GM04503 (cell line): ENCODE measurements at places on chromosomes 2 and 18.
A peak's percentile ranks its signal among the peaks of the same experiment; 100 is the strongest.

DNA sequence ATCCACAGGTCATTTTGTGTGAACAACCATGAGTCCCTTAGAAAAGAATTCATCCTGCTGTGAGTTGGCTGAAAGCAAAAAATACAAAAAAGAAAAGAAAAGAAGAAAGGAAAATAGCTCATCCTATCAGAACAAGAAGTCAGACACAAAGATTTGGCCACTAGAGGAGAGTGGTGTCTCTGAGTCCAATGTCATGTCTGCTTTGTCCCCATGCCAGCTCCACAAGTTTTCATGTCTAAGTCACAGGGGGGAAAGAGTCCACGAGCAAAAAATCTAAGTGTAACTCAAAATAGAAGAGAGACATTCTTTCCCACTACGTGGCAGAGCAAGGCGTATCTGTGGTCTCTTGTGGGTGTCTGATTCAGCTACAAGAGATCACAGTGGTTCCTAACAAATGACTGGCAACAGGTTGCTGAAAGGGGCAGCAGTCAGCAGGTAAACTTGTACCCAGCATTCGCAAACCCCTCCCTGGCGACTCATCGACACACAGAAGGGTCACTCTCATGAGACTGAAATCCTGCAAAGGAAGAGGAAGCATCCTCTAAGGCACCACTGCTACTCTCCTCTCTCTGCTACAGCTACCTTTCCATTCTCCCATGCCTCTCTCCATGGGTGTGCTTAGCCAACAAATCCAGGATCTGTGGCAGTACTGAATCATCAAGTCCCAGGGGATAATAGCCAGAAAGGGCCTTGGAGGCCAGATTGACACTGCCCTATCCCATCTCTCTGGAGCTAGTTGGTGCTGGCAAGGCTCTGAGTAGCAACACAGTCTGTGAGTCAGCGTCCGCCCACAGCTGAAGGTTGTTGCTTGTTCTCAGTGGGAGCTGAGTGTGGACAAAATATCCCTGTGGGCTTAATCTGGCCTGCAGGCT, 123.0 kb upstream of the SLC39A10 start:
- peak; percentile 83 for DNase-seq

DNA sequence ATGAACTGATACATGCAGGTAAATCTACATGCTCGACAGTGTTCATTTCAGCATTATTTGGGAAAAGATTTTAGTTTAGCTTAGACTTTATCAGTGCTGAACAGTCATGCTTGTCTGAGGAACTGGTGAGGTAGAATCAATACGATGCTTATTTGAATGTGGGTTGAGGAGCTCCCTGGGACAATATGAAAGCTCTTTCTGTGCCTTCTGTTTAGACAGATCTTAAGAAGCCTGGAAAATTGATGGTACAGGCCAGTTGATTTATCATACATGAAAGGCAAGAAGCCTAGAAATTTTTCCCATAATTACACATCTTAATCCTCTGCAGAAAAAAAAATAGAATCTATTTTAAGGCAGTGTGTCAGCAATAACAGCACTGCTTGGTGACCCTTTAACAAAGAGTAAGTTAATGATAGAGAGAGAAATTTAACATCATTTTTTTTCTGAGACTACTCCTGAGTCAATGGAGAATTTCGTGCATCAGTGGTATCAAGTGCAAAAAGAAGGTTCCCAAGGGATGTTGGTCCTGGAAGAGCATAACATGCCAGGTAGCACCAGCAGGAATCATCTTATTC, 252.2 kb upstream of the CDH20 start:
- DNase-seq, result no peak

DNA sequence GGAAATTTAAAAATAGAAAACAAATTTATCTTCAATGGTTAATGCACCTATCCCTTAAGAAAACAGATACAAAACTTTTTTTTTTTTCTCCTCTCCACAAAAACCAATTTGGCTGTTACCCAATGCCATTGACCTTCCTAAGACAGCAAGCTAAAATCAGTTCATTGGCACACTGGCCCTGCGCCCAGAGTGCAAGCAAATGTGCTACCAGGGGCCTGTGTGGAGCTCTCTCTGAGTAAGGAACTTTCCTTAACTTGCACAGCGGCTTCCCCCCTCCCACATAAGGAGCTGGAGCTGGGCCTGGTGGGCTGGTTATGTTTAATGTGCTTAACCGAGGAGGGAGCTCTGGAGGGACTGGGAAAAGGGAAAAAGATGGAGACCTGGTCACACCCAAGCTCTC, 17.6 kb upstream of the POU3F3 start:
- DNase-seq, result no peak

- DNase-seq, result no peak
Observed at GRCh38 chr2:75523313-75524275, 37.1 kb downstream of the EVA1A start.

DNA sequence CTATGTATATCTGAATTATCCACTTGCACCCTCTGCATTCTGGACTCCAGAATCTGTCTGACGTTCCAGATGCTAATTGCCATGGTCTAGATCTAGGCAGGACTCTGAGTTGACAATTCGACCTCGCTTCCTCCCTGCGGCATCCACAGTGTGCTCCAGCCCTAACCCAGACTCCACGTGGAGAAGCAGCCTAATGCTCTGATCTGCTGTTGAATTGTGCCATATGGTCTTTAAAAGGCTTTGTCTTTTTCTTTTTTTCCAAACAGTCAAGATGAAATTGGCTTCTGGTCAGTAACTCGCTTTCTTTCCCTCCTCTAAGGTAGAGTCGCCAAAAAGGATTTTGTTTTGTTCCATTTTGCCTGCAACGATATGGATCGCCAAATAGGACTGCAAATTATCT, 752.6 kb upstream of the ID2 start:
- DNase-seq, result no peak

DNA sequence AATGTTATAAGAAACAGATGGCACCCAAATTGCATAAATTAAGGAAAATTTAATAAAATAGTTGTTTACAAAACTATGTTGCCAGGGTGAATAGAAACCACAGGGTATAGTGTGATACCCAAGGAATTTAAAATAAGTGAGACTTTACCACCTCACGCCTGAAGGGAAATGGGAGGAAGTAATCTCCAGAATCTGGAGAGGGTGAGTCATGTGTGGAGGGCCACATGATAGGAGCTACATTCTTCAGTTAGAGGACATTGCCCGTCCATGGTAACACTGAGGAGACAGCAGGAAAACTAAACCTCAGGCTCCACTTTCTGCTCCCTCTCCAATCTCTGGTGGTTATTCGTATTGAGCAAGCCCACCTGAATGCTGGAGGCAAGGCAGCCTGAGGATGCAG, 97.2 kb upstream of the NXPH2 start:
- DNase-seq, result no peak

DNA sequence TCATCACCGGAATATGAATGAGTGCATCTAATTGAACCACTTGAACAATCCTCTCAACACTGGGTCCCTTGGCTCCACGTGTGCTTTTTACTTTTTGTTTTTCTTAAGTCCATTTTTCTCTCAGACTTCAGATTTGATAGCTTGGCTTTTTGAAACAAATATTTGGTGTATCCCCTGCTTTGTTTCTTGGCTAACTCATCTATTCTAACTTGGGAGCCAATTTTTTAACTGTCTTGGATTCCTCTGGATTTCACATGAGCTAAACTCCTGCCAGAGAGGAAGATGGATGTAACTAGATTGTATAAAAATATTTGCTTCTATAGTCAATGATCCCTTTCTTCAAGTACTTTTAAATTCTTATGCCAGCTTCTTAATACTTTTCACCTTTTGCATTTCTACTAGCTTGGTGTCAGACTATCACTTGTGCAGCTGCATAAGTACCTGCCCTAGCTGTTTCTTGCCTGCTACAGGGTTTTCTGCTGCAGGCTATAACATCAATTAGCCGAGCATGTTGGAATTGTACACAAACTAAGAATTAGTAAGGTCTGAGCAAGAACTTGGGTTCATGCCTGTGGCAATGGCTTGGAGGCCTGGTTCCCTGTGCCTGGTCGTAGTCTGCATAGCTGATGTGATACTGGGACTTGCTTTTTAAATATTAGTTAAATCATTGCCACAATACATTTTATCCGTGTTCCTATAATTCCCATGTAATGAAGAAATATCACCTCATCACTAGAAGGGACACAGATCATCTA, 281.5 kb downstream of the EN1 start:
- DNase-seq, result no peak

GRCh38 chr2:187526792-187527191, 27.4 kb downstream of the TFPI start:
- no peak for DNase-seq

DNA sequence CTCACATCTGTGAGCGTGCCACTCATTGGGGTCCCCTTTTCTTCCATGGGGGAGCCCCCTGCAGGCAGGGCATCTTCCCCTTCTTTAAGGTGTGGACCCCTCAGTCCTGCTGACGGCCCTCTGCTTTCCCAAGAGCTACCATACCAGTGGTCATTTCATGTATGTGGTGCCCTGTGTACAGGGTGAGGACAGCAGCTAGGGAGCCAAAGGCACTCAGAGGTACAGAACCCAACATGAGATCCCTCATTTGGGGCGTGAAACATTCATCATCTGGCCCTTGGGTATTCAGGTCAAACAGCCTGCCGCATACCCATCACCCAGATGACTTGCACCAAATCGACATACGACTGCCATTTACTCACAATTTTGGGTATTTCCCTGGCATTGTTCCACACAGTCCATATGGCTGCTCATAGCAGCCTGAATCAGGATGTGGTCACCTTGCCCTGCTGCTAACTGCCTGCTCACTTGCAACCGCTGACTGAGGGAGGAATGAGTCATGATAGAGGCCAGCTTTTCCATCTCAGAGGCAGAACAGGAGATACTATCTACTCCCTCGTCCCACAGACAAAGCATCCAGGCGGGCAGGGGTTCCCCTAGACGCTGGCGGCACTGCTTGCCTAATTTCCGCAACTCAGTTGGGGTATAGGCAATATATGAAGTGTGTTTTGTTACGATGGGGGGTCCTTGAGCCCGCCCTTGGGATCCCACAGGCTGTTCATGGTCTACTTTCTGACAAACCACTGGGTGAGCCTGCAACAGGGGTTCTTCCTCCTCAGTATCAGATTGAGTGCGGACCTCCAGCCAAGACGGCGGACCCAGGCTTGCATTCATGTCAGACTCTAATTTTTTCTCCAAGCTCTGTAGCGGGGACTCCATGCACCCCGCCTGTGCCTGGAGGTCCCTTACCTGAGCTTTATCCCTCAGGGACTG, 228.6 kb downstream of the SATB2 start:
- DNase-seq, result peak; percentile 83

GRCh38 chr2:105447476-105447875, 48.6 kb upstream of the FHL2 start:
- no peak for DNase-seq

DNA sequence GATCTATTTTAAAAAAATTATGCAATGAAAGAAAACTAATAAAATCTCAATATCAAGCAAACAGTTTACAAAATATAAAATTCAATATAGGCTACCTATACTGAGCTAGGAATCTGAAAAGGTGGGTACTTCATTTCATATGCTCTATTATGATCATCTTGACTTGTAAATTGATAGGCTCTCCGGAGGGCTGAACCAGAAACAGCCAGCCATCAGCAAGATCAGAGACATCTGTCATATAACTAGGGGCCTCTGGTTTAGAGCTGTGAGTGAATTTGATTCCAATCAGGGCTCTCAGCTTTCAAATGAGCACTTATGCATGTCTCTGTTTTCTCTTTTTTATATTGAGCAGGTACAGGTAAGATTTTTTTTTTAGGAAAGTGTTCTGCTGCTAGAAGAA, 114.2 kb downstream of the SPHKAP start:
- no peak for DNase-seq

DNA sequence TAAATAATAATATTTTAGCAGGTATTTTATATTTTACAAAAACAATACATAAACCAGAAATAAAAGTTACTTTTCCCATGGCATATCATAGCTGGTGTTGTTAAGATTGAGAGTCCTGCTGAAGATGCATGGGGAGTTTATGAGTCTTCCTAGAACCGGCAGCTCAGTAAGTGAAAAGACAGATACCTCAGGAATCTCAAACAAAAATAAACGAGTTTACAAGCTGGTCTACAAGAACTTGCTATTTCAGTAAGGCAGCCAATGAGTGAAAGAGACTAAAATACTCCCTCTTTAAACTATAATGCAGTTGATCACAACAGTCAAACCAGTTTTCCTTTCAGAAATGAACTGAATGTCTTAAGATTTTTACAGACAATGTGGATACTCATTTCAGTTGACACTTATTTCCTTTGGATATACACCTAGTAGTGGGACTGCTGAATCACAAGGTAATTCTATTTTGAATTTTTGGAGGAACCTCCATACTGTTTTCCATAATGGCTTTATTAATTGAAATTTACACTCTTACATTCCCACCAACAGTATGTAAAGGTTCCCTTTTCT, 8.9 kb downstream of the GAREM1 start:
- DNase-seq, result no peak

GRCh38 chr18:78561757-78562510, 417.7 kb upstream of the SALL3 start:
- no peak for DNase-seq

DNA sequence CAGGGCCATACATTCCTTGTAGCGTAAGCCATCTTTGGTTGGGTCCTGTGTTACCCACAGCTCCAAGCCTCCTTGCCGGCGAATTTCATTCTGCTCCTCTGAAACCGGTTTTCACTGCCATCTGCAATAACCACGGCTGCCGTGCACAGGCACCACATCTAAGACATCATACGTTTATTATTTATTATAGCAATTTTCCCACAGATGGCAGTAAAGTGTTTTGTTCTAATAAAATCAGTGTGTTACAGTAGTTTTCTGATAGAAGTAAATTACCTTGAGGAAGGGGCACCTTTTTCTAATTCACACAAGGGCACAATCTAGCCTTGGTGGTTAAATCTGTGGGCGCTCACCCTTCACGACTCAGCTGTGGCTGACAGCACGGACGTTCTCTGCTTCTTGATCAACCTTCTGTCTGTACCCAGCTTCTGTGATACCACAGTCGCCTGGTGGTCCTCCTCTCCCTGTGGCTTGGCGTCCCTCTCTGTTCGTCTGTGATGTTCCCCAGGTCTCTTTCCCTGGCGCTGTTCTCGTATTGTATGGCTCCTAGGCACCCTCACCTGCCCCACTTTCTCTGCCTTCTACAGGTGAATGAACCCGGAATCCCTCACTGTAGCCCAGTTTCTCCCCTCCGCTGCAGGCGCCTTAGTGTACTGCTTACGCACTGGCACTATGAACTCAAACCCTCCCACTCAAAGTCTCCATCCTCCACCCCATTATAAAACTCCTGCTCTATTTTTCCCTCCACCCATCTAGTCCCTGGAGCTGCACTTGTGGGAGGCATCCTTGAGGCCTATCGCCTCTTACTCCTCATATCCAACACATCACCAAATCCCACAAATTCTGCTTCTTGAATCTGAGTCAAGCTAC, 236.8 kb downstream of the DYSF start:
- no peak for DNase-seq

DNA sequence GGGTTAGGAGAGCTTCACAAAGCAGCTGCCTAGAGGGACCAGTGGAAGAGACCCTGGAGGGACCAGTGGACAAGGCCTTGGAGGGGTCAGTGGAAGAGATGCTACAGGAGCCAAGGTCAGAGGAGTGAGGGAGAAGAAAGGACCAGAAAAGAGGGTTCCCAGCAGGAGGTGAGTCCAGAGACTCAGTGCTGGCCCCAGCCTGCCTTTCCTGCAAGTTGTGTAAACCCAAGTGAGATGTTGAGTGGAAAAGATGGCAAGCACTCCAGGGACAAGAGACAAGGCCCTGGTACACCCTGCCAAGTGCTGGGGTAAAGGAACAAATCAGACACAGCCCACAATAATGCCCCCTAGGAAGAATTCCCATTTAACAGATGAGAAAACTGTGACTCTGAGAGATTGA, 94.4 kb downstream of the TTC32 start:
- DNase-seq, result no peak

GRCh38 chr2:102116630-102117471, 25.7 kb upstream of the IL1R1 start:
- no peak for DNase-seq
